ENCODE measurements at places on chromosomes 7 and 10.
A peak's percentile ranks its signal among the peaks of the same experiment; 100 is the strongest.

DNA sequence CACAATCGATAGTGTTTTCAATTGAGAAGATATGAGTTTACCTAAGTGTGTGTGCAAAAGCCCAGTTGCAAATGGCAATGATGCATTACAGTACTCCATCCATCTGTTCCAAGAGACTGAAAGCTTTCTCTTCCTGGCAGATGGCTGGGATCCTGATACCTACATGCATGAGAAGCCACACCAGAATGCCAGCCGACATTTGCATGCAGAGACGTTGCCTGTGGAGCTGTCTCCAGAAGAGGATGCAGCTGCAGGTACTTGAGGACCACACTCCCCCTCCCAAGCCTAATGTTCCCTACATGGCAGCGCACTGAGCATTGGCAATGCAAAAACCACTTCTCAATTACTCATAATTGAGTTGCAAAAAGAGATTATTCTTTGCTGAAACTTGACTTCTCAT is 332.1 kb downstream of the WDR11 start:
- DNase-seq = no peak

- DNase-seq = no peak
Observed at GRCh38 chr7:104790440-104790839, 223.6 kb upstream of the KMT2E start.

- no peak for DNase-seq
Observed at GRCh38 chr10:103792547-103792946, 62.8 kb downstream of the SH3PXD2A start.

GRCh38 chr10:35003906-35004305 is 86.2 kb downstream of the CUL2 start:
- no peak for DNase-seq

DNA sequence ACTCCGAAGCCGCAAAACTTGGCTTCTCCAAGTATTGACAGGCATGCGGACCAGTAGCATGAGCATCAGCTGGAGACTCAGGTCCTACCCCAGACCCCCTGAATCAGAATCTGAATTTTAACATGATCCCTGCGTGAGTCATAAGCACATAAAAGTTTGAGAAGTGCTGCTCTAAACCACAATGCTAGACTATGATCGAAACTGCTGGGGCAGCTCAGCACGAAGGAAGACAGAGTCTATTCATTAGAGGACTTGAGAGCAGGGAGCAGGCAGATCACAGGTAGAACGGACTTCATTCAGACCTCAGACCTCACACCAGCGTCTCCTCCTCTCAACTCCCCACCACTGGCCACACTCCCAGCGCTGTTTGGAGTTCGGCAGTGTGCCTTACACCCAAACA is 16.9 kb downstream of the CAMK2G start:
- peak; percentile 64 for DNase-seq

DNA sequence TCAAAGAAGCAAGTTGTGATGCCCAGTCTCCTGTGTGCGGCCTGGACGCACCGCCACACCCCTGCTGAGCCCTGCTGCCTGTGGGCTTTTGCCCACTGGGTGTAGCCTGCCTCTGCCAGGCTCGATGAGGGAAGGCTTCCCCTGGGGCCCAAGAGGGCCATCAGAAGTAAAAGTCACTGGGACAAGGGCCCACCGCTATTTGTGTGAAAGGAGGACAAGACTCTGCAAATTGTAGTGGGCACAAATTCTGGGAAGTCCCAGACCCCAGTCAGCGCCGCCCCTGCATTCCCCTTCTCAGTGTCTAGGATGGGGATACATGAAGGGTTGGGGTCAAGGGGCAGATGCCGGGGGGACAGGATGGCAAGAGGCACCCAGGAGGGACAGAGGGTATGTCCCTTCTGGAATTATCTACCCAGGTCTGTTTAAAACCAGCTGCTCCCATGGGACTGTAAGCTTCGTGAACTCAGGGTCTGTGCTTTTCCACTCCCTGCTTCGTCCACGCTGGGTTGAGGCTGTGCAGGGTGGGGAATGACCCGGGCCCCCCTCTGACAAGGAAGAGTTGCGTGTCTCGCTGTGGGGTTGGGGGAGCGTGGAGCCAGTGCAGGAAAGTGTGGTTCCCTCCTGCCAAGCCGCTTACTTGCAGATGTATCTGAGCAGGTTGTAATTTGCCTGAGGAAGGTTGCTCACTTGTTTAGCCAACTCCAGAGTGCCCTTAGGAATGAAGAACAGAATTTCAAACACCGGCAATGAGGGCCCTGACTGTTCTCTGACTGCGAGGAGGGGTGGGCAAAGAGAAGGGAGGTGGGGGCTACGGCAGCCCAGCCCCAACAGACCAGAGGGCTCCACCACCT is 147.2 kb downstream of the MAPK8 start:
- no peak for DNase-seq

GRCh38 chr7:12716134-12716681 is 28.8 kb downstream of the ARL4A start:
- no peak for DNase-seq

DNA sequence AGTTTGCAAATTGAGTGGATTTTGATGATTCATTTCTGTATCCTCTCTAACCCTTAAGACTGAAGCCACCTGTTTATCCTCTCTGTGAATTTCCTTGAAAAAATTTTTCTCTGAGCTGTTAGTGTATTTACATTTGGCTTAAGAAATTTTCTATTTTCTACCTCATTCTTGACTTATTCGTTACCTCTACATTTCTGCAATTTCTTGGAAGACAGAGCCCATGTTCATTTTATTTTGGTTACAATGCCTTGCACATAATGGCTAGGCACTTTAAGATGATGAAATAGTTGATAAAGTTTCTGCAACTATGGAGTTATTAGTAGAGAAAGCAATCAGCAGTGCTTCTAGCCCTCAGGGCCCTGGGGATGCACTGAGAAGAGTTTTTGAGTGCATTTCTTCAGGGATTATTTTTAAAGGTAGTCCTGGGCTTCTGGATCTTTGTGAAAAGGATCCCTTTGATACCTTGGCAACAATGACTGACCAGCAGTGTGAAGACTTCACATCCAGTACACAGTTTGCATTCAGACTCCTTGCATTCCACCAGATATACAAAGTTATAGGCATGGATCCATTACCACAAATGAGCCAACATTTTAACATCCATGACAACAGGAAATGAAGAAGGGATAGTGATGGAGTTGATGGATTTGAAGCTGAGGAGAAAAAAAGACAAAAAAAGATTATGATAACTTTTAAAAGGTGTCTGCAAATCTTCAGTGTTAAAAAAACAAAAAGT is 68.2 kb downstream of the CH25H start:
- DNase-seq = no peak

GRCh38 chr10:34291466-34292193 is 523.5 kb downstream of the PARD3 start:
- DNase-seq = no peak

- no peak for DNase-seq
Observed at GRCh38 chr7:66700633-66701131, 39.9 kb upstream of the RABGEF1 start.

DNA sequence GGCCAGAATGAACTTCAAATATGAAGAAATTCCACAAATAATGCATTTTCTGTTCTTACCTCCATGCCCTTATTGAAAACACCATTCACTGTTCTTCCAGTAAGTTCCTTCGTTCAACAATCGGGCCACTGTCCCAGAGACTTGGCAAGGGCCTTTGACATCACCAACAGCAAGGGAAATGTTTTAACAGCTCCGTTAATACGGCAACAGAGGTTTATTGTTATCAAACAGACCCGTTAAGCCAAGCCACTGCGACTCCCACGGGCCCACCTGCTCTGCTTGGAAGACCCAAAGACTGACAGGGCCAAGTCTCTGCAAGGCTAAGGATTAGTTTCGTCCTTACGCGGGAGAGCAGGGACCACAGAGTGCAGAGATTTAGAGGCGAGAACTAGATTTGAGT is 43.4 kb upstream of the LYZL1 start:
- DNase-seq = no peak

GRCh38 chr10:75612904-75613684 is 181.7 kb downstream of the LRMDA start:
- DNase-seq = no peak

DNA sequence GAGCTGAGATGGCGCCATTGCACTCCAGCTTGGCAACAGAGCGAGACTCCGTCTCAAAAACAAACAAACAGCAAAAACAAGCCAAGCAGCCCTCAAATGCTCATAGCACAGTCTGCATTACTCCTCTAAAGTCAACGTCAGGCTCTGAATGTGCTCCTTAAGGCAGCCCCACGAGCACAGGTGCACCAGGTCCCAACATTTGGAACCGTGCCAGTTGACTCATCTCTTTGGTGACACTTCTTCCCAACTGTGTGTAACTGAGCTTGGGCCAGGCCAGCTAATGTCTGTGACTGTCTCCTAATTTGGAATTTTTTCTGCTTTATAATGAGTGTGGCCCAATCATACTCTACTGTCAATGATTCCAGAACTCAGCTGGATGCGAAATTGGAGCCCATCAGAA is 66.3 kb upstream of the EFCAB10 start:
- no peak for DNase-seq

DNA sequence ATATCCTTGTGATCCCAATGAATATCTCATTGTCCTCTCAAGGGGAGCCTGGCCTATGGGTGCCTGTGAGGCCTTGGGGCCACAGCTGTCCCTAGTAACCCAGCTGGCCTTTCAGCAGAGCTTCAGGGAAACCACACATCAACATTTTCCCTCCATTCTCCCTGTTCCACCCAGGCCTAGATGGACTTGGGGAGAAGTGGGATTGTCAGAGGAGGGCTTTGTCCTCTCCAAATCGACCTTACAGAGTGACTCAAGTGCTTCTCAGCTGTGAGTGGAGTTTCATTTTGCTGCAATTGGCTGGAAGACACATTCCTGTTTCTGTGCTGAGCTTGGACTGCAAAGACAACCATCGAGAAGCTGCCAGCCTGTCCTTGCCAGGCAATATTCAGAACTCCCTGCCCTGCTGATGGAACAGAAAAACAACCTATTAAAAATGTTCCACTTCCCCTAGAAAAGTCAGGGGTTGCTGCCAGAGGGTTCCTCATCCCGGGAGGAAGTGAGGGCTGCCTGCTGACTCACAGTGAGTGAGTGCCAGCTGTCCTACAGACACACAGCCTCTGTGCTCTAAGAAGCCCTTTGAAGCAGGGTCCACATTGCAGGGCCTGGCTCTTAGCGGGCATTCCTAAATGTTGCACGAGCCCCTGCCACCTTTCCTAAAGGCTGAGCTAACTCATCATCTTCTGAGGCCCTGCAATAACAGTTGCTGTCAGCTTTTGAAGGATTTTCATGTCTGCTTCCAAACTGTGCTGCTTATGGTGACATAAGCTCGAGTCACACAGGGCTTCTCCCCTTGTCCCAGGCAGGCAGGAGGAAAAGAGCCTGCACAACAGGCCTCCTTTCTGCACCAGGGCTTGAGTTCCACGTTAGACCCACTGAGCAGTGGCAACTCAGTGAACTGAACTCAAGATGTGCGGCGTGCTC is 20.5 kb downstream of the STRA8 start:
- DNase-seq = no peak

- no peak for DNase-seq
Observed at GRCh38 chr7:74455291-74455804, 1.6 kb downstream of the GTF2IRD1 start.

DNA sequence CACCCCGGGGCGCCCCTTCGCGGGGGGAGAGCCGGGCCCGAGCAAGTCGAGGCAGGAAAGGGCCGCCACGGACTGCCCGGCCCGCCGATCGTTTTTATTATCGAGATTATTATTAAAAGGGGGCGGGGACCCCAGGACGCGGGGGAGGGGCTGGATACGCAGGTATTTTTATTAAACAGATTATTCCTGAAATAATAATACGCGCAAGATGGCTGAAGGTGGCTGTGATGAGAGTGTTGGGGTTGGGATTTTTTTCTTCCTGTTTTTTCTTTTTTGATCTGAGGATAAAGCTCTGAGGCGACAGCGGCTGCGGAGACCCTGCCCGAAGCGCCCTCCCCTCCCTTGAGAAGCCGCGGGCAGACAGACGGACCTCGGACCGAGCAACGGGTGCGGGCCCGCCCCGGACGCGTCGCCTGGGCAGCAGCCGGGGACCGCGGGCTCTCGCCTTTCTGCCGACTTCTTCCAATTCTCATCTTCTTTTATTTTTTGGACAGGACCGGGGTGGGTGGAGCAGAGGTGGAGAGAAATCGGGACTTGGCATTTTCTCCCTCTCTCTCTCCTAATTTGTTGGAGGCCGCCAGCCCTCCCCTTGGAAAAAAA is 1.4 kb upstream of the TRIM8 start:
- peak; percentile 38 for DNase-seq

GRCh38 chr7:79245623-79246249 is 207.7 kb downstream of the MAGI2 start:
- no peak for DNase-seq

DNA sequence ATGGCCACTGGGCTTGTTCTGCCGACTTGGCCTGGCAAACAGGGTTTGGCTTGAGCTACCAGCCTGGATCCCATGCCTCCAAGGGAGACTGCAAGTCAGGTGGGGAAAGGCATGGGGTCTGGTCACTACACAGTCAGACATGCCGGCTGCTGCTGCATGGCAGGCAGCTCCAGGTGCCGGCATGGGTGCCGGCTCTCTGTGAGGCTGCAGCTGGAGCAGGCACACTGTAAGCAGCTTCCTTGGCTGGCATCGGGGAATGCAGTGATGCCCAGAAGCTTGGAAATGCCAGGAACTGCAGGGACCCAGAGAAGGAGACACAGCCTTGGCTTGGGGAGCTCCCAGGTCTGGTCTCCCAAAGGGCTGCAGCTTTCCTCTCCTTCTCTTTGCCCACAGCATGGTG is 305.5 kb upstream of the NRG3 start:
- DNase-seq = no peak

DNA sequence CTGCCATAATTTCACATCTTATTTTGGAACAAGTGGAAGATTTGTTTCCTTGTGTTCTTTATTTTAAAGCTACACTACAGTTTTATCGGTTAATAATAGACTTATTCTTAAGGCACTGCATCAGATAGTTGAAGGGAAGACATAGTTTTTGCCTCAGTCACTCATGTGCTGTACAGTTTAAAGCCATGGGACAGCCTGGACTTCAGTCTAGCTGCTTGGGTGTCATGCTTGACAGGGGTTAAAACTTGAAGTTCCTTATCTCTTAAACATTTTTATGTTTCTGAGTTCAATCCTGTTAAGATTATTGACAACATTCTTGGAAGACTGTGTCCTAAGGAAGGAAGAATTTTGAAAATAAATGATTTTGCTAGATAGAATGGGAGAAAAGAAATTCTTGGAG is 49.7 kb downstream of the PPP1R9A start:
- no peak for DNase-seq

- DNase-seq = no peak
Observed at GRCh38 chr7:20365486-20365885, 34.8 kb downstream of the ITGB8 start.

GRCh38 chr7:44189993-44190872 is 994 bp upstream of the GCK start:
- DNase-seq = no peak

- DNase-seq = no peak
Observed at GRCh38 chr10:89591796-89592271, 53.2 kb downstream of the PANK1 start.

- no peak for DNase-seq
Observed at GRCh38 chr10:25125201-25125611, 49.6 kb upstream of the GPR158 start.

Measured in activated naive CD8-positive, alpha-beta T cell treated with anti-CD3 and anti-CD28 coated beads for 36 hours (primary cell).